ENCODE measurements at places on chromosomes 3 and 15.

DNA sequence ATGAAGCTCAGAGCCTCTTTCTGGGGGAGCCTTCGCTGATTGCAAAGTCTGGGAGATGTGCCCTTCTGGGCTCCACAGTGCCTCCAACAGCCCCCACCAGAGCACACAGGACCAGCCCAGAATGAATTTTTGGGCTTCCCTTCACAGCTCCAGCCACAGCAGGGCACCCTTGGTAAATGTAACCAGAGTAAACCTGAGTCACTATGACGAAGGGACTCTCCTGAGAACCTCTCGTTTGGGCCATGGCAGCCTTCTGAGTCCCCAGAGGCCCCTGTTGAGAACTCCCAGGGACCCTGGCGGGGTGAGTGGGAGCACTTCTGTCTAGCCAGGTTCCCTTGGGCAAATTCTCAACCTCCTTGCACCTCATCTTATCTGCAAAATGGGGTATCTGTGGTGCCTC is 20.8 kb downstream of the FAM3D start:
- no peak for DNase-seq

- DNase-seq, result no peak
Observed at GRCh38 chr15:71791975-71792374, 18.4 kb upstream of the NR2E3 start.

- DNase-seq, result no peak
Observed at GRCh38 chr3:9715764-9716437, 12.3 kb downstream of the CPNE9 start.

DNA sequence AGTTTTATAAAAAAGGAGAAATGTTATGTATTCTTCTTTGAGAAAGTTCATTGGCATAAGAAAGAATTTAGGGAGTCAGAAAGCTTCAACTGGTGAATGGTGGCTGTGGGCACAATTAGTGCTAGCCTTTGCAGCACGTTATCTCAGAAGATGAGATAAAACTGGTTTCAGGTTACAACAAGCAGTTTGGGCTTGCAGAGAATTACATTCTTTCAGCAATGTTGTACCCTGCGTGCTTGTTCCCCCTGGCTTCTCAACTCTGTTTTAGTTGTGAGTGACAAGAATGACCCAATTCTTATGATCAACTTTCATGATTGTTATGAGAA is 31.6 kb upstream of the ACP3 start:
- DNase-seq, result no peak

DNA sequence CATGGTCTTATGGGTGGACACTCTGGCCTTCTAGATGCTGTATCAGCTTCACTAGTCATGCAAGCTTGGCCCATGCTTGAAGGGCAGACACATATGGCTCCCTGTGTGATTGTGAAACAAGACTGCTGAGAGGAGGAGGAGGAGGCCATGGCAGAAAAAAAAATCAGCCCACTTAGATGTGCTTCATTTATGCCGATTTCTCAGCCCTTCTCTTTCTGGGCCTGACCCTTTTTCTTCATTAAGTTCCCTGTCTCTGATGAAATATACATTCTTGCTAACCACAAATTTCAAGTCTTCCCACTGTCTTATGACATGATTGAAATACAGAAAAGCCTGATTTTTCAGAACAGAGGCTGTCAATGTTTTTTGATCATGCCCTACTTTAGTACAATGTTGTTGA is 213.0 kb upstream of the FEZF2 start:
- no peak for DNase-seq

DNA sequence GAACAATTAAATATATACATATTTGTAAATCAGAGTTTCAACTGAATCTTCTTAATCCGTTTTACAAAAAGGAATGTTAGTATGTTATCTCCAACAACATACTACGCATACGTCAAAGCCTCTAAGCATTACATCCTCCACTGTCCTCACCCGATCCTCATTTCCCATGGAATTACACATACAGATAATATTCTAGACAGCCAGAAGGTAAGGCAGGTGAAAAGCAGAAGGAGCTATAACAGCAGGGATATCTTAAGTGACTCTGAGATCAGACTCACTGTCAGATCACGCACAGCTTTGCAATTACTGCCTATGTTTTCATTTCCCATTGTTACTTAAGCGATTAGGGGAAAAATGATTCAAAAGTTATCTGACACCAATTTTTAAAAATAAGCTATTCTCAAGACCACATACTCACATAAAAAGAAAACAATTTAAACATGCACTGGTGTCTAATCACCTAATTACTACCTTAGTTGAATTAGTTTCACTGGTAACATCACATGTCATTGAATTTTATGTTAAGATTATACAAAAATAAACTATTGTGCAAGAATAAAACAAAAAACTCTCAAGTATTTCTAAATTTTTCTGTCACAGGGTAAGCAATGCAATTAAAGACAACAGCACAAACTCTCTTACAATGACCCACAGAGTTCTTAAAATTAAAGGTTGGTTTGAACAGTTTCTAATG is 92.8 kb downstream of the TBL1XR1 start:
- no peak for DNase-seq

- no peak for DNase-seq
Observed at GRCh38 chr3:152309031-152309430, 40.3 kb downstream of the MBNL1 start.

DNA sequence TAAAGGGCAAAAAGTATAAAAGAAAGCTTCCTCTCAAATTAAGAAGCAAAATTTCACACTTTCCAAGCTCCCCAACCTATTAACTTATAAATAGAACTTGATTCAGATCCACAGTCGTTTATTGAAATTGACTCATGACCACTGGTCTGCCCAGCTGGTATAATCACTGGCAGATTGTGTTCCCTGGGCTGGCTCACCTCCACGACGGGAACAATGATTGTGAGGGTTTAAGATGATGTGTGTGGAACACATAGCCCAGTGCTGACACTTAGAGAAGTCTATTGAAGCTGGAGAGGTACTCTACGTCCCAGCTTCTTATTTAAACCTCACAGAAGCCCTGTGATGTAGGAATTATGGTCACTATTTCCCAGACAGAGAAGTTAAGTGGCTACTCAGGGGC is 90.4 kb downstream of the MB21D2 start:
- no peak for DNase-seq

DNA sequence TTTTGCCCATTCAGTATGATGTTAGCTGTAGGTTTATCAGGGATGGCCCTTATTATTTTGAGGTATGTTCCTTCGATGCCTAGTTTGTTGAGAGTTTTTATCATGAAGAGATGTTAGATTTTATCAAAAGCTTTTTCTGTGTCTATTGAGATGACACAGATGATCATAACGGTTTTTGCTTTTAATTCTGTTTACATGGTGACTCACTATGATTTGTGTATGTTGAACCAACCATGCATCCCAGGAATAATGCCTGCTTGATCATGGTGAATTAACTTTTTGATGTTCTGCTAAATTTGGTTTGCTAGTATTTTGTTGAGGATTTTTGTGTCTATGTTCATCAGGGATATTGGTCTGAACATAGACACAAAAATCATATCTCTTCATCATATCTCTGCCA is 8.3 kb downstream of the GPR156 start:
- DNase-seq, result no peak

- no peak for DNase-seq
Observed at GRCh38 chr3:171620825-171621434, 160.7 kb upstream of the TNIK start.

GRCh38 chr15:35771746-35772442 is 225.9 kb upstream of the DPH6 start:
- DNase-seq, result no peak

- no peak for DNase-seq
Observed at GRCh38 chr3:132703733-132704132, 18.5 kb downstream of the NPHP3 start.

GRCh38 chr3:59803268-59803667 is 753.4 kb upstream of the CFAP20DC start:
- DNase-seq, result no peak

DNA sequence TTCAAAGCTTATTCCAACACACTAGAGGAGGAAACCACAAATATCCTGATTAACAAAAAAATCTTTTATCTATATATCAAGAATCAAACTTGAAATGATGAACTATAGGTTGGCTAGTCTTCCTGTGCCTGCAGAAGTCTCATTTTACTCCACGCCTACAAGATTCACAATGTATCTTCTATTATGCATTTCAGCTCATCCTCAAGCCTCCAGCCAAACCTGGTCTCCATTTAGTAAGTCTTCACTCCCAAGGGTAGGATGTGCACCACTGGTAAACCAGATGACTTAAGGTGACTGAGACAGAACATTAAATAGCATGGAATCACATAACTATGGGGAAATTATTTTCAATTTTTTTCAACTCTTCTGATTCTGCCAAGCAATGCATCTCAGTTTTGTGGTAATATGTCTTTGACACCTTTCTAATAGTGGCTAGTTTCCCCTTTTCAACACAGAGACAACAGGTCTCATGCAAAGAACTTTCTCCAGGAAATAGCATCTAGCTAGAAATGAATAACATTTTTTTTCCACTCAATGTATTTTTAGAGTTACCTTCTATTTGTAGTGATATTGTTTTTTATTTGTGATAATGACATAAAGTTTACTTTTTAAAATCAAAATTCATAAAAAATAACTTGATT is 166.9 kb downstream of the TNIK start:
- no peak for DNase-seq

GRCh38 chr3:36796881-36797280 is 32.5 kb upstream of the DCLK3 start:
- no peak for DNase-seq

DNA sequence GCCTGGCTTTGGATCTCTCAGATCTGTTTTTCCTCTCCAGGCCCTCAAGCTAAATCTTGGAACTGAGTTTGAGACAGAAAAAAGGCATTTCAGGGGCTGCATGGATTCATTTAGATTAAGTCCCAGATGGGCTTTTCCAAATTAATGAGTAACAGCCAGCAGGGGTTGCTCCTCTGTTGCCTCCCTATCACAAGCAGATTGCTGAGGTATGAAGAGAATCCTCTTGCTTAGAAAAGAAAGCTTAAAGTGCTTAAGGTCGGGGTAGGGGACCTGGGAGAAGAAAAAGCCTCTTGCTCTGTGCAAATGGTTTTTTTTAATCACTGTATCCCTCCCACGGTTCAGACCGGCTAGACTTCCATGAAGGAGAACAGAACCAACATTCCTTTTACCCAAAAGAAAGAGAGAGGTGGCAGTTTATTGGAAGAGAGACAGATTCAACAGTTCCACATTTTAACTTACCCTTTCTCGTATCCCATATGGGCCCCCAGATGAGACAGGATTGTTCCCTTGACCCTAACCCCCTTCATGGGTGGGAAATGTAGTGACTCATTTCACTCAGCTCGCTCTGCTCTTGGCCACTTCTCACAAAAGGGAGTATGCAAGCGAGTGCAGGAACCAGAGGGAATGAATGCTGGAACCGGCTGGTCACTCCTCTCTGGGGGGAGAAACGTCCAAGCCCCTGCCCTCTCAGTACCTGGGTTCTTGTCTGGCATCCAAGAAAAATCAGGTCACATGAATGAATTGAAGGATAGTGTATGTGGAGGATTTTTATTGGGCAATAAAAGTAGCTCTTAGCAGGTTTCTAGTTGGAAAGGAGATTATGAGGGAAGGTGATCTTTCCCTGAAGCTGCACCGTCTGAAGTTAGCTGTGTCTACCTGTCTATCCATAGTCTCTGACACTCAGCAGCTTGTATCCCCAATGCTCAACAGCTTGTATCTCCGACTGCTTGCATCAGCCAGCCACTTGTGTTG is 745.2 kb downstream of the SI start:
- no peak for DNase-seq

- no peak for DNase-seq
Observed at GRCh38 chr3:55484191-55484689, 2.9 kb downstream of the WNT5A start.

DNA sequence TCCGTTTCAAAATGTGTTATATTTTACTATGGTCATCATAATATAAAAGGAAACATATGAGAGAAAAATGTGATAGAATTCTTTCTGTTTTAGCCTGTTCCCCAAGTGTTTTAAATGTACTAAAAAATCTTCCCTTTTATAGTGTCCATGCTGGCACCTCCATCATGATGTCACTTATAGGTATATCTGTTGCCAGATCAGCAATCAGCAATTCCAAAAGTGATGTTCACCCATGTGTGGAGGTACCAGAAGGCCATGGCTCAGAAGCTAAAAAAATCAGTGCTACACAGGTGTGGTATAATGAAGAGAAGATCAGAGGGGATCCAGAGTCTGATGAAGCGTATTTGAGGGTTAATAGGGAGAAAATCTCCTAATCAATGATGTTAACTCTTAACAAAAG is 1.1 kb upstream of the GPR15 start:
- no peak for DNase-seq

- DNase-seq, result no peak
Observed at GRCh38 chr3:106825962-106826605, 551.2 kb upstream of the CCDC54 start.

- no peak for DNase-seq
Observed at GRCh38 chr3:127449486-127450212, 140.9 kb downstream of the TPRA1 start.

- DNase-seq, result no peak
Observed at GRCh38 chr3:18208856-18209255, 216.3 kb downstream of the SATB1 start.

DNA sequence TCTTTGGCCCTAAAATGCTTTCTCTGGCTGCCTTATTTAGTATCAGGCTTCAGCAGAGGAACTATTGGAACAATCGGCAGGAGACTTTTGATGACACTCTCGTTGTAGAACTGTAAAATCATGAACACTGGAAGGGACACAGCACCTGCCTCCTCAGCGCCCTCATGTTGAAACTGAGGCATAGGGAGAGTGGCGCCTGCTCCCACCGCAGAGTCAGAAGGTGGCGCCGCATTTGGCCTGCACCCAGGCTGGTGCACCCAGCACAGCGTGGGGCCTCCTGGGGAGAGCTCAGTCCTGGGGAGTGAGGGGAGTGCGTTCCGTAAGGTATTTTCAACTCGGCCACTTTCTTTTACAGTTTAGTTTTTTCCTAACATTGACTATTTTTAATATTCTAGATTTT is 78.2 kb upstream of the BLM start:
- no peak for DNase-seq

DNA sequence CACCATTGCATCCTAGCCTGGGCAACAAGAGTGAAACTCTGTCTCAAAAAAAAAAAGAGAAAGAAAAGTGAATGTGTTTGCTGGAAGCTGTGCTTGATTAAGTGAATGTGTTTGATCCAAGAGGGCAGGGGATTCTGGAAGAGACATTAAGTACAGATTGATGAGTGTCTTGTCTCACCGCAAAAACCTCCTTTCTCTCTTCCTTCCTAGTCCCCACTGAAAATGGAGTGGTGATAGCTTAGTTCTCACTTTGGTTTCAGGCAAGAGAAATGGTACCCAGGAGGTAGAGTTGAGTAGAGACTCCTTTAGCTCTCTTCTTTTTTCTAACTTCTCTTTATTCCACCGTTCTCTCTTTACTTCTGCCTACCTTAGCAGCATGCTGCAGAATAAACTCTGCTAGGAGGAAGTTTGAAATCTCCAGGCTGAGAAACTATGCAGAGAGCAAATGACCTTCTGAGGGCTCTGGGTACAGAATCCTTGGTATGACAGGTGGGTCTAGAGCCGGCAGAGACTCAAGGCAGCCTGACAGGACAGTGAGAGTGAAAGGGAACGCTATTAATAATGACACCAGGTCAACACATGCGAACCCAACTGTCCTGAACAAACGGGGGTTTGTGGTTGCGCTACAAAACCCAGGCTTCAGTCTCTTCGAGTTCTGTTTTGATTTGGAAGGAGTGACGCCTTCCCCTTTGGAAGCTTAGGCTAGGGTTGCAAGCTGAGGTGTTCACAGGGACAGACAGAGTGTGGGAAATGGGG is 74.9 kb downstream of the SMAD3 start:
- no peak for DNase-seq

GRCh38 chr3:113794526-113794925 is 44.1 kb upstream of the GRAMD1C start:
- DNase-seq, result no peak

- DNase-seq, result no peak
Observed at GRCh38 chr15:84671211-84671610, 13.2 kb upstream of the NMB start.
